ENCODE measurements at places on chromosomes 12 and 14.

DNA sequence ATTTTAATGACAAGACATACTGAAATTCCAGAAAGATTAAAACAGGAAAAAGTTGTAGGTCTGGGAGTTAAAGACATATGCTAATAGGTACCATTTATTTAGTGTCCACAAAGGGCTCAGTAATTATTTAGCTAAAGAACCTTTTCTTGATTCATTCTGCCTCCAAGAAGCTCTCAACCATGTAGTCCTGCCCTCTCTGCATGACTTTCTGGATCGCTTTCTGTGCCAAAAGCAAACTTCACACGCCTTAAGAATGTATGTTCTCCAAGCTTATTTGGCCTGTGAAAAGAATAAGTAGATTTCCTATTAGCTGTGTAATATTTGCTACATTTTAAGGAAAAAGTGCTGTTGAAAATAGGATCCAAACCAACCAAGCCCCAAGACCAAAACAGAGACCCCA, 291.7 kb downstream of the C12orf75 start:
- no peak for DNase-seq

DNA sequence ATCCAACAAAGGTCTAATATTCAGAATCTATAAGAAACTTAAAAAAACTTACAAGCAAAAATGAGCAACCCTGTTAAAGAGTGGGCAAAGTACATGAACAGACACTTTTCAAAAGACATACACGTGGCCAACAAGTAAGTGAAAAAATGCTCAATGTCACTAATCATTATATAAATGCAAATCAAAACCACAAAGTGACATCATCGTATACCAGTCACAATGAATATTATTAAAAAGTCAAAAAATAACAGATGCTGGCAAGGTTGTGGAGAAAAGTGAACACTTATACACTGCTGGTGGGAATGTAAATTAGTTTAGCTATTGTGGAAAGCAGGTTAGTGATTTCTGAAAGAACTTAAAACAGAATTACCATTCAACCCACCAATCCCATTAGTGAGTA, 199.1 kb downstream of the SNAPC1 start:
- DNase-seq, result no peak

GRCh38 chr12:96454396-96454795, 35.0 kb upstream of the CFAP54 start:
- DNase-seq, result no peak

- DNase-seq, result no peak
Observed at GRCh38 chr14:33792009-33792719, 158.7 kb downstream of the EGLN3 start.
